ENCODE measurements at places on chromosomes 1 and 21.

DNA sequence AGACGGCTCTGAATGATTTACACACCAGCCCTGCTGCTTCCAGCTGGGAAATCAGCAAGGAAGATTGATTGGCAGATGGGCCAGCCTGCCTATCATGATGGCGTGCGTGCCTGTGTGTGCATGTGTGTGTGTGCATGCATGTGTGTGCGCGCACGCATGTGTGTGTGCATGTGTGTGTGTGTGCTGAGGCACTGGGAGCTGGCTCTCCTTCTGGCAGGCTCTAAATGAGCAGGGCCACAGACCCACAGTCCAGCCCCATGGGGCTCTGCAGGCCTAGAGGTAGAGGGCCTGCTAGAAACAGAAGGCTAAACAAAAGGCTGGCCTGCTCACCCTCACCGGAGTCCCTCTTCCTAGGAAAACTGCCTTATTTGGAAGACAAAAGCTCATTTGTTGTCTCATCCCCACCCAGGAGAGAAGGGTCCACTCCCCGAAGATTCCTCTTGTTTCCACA lies 6.0 kb downstream of the KLHDC8A start:
- DNase-seq: no peak

- no peak for DNase-seq
These were observed 7.4 kb downstream of the ARHGEF16 start for GRCh38 chr1:3461934-3462275.

DNA sequence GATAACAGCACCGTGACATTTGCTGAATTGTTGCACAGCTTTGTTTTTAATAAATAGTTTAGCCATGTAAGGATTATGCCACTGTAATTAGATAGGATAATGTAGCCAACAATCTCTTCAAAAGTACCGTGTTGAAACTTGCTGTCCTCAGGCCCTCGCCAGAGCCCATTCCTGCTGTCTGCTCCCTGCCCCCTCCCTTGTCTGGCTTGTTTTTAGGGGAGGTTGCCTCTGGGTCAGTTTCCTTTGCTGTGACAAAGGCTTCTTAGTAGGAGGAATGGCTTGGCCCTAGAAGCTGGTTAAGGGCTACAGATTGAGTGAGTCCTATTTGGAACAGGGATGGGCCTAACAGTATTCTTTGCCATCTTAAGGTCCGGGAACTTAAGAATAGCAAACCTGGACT lies 107.9 kb downstream of the LMO4 start:
- no peak for DNase-seq

GRCh38 chr1:192629612-192630011 lies 6.3 kb upstream of the RGS13 start:
- DNase-seq: no peak

DNA sequence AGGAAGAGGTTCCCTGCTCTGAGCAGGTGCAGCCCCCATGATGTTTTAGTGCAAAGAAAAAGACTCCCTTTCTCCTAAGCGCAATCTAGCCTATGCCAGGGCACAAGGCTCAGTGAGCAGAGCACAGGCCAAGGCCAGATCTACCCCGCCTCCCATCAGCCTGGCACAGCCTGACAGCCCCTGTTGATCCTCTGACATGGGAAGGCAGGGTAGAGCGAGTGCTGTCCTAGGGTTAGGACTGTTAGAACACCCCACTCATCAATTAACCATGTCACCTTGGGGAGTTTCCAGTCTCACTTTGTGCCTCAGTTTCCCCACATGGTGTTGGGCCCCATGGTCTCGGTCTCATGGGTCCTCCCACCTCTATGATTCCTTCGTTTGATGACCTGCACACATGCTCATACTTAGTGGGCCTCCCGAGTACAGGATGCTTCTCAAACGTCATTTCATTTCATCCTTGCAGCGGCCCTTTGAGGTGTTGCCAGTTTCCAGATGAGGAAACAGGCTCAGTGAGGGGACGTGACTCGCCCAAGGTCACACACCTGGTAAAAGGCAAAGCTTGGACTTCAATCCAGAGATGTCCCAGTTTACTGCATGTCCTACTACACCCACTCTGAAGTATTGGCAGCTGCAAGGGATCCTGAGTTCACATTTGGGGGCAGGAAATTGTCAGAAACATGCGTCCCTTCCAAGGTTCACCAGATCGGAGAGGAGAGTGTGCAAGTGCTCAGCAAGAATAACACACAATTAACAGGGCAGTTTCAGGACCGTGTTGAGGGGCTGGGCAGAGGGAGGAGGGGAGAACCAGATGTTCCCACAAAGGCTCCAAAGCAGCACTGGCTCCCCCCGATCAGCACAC lies 213.3 kb downstream of the TRABD2B start:
- DNase-seq: no peak

DNA sequence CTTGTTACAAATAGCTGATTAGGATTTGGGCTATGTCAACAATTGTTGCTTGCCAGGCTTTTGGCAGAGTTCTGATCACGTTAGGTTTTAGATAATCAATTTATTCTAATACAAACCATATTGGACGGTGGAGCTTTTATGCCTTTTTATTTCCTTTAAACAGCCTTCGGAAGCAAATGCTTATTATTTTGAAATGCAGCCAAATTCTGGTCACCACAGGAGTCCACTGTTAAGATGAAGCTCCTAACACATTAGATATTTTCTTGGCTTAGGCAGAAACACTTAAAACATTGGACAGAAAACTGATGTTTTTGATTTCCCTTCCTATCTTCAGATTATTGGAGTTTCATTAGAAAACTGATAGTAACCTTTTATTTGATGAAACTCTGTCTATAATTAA lies 82.9 kb downstream of the CENPF start:
- DNase-seq: no peak

GRCh38 chr1:93025572-93025971 lies 53.5 kb upstream of the MTF2 start:
- DNase-seq: no peak

GRCh38 chr1:198171667-198172540 lies 15.1 kb downstream of the NEK7 start:
- DNase-seq: no peak

DNA sequence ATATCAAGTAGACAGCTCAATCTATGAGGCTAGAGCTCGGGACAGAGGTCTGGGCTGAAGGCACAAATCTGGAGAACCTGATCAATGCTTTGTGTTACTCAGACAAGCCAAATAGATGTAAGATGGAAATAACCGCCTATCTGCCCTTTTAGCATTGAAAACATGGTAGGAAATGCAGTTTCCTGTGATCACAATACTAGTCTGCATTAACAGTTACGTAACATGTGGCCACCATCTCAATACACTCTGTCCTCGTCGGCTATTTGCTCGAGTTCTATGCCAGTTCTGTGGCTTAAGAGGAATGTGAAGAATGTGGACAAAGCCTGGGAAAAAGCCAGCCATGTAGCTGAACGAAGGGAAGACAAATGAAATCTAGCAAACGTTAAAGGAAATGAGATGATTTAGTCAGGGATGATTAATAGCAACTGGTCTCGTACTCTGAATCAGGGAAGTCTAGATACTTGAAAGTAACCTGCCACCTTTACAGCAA lies 73.3 kb downstream of the HSF2BP start:
- DNase-seq: peak; percentile 99

- no peak for DNase-seq
These were observed 4.8 kb downstream of the KIAA1614 start for GRCh38 chr1:180917306-180918065.

- no peak for DNase-seq
These were observed 28.5 kb upstream of the XPR1 start for GRCh38 chr1:180603223-180603849.

GRCh38 chr1:239164451-239165180 lies 221.8 kb upstream of the CHRM3 start:
- DNase-seq: no peak

- DNase-seq: no peak
These were observed 64.2 kb downstream of the MEF2D start for GRCh38 chr1:156436141-156437036.

- DNase-seq: no peak
These were observed 151.8 kb downstream of the EIF4G3 start for GRCh38 chr1:21024918-21025317.

DNA sequence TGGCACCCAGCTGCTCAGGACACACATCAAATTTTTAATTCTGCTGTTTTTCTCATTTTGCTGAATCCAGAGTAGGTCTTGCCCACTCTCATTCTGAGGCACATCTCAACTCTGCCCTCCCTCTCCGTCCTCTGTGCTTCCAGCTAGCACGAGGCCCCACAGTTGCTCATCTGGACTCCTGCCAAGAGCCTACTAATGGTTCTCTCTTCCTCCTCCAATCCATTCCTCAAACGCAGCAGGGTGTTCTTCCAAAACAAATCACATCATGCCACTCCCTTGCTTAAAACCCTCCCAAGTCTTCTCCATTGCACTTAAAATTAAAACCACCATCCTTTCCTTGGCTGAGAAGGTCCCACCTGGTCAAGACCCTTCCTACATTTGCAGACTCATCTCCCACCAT lies 49.8 kb upstream of the SCAF4 start:
- DNase-seq: peak; percentile 12

DNA sequence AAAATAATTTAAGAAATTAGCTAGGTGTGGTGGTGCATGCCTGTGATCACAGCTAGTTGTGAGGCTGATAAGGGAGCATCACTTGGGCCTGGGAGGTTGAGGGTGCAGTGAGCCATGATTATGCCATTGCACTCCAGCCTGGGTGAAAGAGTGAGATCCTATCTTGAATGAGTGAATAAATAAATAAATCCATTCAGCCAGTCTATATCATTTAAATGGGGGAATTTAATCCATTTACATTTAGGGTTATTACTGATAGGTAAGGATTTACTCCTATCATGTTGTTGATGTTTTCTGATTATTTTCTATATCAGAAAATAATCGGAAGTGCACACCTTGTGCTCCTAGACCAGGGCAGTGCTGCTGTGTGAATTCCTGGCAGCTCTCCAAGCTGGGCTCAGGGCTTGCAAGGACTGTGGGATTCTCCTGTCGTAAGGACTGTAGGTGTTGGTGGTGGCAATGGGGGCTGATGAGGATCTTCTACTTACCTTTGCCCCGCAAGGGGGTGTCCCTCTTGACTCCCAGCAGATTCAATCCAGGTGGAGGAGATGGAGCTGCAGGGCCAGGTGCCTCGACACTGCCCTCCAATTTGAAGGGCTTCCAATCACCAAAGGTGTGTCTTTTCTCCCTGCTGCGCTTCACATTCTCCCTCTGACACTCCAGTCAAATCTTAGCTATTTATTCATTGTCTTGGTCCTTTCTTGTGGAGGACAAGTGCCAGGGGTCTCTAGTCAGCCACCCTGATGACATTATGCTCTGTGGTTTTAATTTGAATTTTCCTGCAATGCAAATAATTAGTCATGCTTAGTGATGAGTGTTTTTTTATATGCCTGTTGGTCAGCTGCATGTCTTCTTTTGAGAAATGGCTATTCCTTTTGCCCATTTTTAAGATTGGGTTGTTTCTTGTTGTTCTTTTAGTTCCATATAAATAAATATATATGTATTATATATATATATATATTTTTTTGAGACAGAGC lies 14.1 kb upstream of the TRAPPC10 start:
- no peak for DNase-seq

GRCh38 chr1:201216395-201217085 lies 25.9 kb downstream of the IGFN1 start:
- no peak for DNase-seq

DNA sequence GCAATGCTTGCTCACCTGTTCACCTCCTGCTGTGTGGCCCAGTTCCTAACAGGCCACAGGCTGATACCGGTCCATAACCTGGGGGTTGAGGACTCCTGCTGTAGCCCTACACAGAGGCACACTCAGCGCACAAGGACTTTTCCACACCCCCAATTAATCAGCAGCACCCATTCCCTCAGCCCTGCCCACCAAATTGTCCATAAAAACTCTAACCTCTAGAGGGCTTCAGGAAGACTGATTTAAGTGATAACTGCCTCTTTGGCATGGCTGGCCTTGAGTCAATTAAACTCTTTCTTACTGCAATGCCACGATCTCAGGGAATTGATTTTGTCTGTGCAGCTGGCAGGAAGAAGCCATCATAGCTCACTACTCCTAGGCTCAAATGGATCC lies 71.3 kb upstream of the MUTYH start:
- no peak for DNase-seq

DNA sequence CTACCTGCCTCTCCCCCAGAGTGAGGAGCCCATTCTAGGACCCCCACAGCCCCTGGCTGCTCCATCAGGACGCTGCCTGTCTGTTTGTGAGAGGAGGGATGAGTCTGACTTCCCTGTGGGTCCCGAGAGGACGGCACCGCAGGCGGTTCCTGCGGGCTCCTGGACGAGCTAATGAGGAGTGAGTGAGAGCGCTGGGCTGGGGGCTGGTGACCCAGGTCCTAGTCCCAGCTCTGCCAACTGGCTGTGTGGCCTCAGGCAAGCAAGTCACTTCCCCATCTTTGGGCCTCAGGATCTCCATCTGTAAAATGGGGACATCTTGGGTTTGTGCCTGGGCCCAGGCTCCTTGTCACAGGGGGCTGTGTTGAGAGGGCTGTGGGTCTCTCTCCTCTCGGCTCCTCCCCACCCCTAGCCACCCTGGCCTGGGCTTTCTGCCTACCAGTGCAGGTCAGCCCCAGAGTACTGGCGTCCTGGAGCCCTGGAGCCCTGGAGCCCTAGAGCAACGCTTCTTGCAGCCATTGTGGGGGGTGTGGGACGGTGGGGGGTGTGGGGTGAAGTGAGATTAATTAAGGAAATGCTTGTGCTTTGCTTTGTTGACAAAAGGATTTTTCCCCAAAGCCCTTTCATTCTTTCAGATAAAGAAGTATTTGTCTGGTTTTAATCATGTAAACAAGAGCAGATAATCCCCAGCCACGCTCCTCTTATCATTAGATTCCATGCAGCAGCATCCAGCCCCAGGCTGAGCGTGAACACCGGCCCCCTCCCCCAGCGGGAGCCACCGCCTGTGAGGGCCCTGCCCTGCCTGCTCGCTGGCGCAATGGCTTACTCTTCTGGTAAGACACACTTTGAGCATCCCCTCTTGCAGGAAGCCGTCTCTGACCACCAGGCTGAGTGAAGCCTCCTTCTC lies 26.8 kb downstream of the SLC1A7 start:
- DNase-seq: no peak

GRCh38 chr1:63635681-63636080 lies 42.5 kb downstream of the PGM1 start:
- no peak for DNase-seq

- DNase-seq: no peak
These were observed 213.7 kb upstream of the CSF3R start for GRCh38 chr1:36696261-36696940.

DNA sequence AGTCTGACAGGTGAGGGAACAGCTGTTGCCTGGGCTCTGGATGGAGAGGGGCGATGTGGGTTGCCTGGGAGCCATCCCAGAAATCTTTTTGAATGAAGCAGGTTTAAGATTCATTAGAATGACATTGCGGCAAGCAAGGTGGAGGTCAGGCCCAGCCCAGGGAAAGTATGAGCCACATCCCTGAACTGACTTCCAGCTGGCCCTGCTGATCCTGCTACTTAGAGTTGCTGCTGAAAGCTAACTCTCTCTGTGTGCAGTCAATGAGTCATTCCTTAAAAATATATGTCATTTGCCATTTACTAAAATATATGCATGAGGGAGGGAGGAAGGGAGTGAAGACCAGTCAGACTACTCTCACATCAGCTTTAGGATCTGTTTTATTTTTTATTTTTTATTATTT lies 54.3 kb upstream of the RAB3GAP2 start:
- no peak for DNase-seq

GRCh38 chr1:160080381-160081100 lies 797 bp upstream of the KCNJ9 start:
- DNase-seq: no peak

All from epithelial cell of proximal tubule (primary cell).